ENCODE measurements at places on chromosomes 6 and 20.

- DNase-seq = no peak
Observed at GRCh38 chr6:139824864-139825263, 450.4 kb upstream of the CITED2 start.

DNA sequence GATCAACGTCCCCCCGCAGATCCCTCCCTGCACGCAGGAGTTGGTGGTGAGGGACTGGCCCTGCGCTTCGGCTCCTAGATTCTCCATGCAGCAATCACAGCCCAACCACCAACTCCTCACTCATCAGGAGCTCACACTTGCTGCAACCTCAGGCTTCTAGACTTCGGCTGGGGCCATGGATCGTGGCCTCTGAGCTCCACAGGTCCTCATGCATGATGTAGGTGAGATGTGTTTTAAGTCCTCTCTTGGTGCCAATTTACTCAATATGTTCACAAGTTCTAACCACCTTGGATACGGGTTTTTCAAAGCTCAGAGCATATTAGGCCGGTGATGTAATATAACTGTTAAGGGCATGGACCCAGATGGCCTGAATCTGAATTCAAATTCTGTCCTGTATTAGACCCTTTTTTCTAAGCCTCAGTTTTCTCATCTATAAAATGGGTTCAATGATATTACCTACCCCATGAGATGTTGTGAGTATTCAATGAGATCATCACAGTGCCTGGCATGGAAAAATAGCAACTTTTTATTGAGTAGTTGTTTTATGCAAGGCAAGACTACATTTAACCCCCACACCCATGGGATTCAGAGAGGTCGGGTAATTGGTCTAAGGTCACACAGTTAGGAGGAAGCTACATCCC, 31.0 kb downstream of the SUN5 start:
- no peak for DNase-seq

DNA sequence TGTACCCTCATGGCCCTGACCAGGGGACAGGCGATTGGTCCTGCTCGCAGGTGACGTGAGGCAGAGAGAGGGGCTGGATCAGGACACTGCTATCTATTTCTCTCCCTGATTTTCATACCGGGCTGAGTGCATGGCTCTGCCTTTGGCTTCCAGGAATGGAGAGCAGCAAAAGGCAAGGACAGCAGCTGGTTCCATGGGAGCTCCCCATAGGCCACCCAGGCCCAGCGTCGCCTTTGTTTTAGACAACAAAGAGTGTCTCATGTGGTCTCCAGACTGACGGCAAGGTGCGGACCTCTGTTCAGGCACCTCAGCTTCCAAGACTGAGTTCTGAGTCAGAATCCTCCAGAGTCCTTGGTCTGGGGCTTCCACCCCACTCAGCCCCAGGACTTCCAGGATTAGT, 123.1 kb downstream of the VEGFA start:
- no peak for DNase-seq

GRCh38 chr6:32968867-32969684, 682 bp downstream of the BRD2 start:
- peak; percentile 87 for DNase-seq

GRCh38 chr20:48716086-48716485, 111.7 kb downstream of the PREX1 start:
- DNase-seq = no peak

Measured in left hindlimb (tissue), 1 donor.